ENCODE measurements at places on chromosomes 12 and 14.
A peak's percentile ranks its signal among the peaks of the same experiment; 100 is the strongest.

DNA sequence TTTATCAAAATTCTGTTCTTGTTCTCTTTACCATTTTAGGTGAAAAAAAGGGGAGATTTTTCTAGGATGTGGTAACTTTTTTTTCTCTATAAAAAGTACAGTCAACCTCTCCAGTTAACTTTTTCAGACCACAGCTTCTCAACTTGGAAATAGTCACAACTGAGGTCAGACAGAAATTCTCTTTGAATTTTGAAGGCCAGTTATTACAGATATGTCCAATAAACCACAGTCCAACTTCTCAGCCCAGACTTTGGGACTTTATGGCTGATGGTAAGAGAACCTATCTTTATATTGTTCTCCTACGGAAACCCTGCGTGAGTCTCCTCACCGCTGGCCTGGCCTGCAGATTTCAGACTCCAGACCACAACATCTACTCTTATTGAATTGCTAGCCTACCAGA, 176.7 kb downstream of the DACT1 start:
- no peak for DNase-seq

DNA sequence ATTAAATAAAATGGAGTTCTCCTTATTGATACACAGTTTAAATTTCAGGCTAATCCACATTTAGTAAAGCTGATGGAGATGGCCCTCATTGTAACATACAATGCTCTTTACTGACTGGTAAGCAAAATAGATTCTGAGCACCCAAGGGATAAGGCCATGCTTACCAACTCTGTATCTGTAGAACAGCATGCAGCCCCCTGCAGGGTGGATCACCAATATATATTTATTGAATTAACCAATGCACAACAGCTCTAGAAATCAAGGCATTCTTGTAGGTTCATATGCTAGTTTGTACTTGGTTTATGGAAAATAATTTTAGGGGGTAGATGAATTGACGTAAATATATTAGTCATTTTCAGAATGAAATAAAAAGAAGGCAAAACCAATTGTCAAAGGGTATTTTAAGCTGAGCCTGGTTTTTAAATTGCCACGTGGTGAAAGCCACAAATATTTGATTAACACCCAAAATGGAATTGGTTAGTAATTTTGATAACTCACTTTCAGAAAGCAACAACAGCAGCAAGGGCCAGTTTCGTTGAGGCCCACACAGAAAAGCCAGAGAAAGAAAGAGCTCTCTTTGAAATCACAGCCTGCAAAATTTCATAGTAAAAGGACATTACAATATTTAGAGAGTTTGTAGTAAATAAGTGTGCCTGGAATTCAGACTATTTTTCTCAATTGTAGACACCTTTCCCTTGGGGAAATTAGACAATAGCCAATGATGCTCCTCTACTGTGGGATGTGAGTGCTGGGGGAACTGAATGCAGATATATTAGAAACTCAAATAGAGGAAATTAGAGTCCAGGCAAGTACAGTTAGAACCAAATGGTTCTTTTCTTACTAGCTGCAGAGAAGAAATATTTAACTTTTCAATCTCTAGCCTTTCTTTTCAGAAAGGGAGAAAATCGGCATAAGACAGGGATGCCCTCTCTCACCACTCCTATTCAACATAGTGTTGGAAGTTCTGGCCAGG, 216.2 kb upstream of the ABCD2 start:
- DNase-seq, result no peak

GRCh38 chr14:32075672-32076277, 1.3 kb upstream of the ARHGAP5 start:
- DNase-seq, result no peak

DNA sequence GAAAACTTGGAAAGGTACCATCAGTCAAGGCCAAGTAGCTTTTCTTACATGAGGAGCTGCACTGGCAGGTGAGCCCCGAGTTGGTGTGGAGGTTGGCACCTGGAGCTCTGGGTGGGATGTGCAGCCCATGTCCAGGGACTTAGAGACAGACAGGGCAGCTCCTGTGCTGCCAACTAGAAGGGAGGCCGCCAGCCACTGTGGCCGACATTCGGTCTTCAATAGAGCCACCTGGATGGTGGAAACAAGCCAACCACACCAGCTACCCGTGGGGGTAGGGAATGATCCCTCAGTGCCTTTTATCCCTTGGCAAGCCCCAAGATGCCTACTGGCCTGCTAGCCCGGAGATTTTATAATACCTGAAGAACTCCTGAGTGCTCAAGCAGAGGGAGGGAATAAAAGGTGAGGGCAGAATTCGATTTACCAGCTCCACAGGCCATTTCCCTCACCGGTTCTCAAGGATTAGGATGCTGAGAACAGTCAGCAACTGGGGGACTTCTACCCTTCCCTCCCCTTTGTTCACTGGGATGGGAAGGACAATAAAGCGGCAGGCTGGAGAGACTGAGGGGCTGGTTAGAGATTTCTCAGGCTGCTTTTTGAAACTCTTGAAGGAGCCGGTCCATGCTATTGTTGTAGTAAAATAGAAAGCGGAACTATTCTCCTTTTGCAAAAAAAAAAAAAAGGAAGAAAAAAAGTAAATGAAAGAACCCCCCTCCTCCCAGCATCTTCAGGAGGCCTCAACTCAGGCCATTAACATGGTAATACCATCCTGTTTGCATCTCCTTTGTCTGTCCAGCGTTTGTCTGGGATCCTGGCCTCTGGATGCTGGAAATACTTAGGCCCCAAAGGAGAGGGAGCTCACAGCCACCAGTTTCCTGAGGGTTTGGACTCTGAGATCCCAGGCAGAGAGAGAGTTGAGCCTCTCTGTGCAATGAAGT, 321.6 kb downstream of the ZFP36L1 start:
- DNase-seq, result no peak

GRCh38 chr12:120290609-120291305, 946 bp downstream of the RNU4-2 start:
- no peak for DNase-seq

GRCh38 chr14:53331247-53331646, 178.1 kb upstream of the DDHD1 start:
- no peak for DNase-seq

GRCh38 chr12:69546693-69547438, 38.4 kb upstream of the CCT2 start:
- DNase-seq, result no peak

DNA sequence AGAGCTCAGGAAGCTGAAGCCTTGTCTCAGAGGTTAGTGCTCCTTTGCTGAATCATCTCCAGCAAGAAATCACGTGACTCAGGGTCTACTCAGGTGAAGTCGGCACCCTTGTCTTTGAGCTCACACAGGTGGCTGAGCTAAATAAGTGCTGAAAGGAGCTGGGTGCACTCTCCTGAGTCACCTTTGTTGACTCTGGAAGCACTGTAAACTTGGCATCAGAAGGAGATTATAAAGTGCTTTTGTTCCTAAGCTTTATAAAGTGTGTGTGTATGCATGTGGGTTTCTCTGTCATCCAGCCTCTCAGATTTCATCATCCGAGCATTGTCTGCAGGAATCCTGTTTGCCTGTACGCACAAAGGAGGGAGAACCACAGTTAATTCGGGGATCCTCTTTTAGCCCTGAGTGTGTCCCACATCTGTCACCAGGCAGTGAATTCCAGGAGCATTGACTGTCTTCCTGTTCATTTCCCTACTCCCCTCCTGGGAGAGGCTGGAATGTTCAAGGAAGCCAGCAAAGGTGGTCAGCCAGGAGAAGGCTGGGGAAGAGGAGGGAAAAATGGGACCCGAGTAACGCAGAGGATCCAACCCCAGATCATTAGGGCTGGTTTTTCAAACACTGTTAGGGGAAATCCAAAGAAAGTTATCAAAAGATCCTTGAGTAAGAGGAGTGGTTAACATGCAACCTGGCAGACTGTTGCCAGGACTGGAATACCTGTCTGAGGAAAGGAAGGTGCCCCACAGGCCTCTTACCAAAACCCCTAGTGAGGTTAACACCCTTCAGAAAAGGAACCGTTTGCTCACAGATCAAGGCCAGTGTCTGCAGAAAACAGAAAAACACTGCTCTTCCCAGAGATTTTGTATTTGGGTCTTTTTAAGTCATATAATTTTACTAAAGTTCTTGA, 157.5 kb upstream of the HIF1A start:
- no peak for DNase-seq

DNA sequence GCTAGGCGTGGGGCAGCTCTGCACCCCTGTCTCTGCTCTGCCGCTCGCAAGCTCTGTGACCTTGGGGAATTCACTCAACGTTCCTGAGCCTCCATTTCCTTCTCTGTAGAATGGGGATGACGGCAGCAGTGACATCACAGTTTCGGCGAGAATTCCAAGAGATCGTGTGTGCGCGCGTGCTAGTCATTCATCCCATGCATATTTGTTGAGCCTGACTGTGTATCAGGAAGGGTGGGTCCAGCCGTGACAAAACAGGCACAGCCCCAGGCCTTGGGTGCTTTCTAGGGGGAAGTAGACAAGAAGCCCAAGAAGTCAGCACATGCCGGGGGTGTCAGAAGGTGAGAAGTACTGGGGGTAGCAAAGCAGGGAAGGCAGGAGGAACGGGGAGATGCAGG, 145.6 kb upstream of the NCOR2 start:
- DNase-seq, result no peak

DNA sequence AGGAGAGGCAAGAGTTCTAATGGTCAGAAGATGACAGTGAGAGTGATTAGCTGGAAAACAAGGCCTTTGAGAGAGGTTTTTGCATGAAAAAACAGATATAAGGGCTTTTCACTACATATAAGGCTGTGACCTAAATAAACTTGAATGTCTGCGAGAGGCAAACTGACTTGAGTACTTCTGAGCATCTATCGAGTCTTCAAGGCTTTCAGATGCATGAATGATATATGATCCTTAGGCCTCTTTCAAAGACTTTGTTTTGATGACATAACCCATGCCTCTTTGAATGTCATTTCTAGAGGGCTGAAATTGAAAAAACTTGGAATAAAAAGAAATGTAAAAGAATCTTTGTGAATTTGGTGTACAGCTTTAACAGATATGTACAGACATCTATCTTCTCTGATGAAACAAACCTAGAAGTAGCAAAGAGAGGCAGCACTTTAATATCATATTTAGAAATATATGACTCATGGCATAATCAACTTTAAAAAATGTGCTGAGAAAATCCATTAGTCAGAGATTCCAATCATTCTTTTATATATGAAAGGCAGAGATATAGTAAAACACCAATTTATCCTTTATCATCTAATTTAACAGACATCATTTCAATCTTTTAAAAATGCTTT, 72.6 kb downstream of the PPM1H start:
- DNase-seq, result no peak

DNA sequence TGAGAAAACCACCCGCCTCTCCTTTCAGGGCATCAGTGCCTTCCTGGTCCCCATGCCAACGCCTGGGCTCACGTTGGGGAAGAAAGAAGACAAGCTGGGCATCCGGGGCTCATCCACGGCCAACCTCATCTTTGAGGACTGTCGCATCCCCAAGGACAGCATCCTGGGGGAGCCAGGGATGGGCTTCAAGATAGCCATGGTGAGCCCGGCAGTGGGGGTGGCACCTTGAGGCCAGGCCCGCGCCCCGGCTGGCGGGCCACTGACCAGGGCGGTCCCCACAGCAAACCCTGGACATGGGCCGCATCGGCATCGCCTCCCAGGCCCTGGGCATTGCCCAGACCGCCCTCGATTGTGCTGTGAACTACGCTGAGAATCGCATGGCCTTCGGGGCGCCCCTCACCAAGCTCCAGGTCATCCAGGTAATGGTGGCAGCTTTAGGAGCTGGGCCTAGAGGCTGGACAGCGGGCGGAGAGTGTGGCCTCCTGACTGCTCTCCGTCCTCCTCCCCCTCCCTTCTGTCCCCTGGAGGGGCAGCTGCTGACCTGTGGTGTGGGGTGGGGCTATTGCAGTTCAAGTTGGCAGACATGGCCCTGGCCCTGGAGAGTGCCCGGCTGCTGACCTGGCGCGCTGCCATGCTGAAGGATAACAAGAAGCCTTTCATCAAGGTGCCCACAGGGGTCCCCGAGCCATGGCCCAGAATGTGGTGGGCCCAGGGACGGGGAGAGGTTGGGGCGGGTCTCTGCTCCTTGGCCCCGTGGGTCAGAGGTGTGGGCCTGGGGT, 12.8 kb downstream of the ACADS start:
- DNase-seq, result no peak

- DNase-seq, result no peak
These were observed 95.4 kb upstream of the HIF1A start for GRCh38 chr14:61599942-61600341.

GRCh38 chr12:49496417-49497360, 42.1 kb upstream of the KCNH3 start:
- DNase-seq, result peak; percentile 3

GRCh38 chr12:125142601-125143000, 77.4 kb downstream of the AACS start:
- no peak for DNase-seq

GRCh38 chr12:54578778-54579177, 9.7 kb downstream of the PPP1R1A start:
- DNase-seq, result no peak

DNA sequence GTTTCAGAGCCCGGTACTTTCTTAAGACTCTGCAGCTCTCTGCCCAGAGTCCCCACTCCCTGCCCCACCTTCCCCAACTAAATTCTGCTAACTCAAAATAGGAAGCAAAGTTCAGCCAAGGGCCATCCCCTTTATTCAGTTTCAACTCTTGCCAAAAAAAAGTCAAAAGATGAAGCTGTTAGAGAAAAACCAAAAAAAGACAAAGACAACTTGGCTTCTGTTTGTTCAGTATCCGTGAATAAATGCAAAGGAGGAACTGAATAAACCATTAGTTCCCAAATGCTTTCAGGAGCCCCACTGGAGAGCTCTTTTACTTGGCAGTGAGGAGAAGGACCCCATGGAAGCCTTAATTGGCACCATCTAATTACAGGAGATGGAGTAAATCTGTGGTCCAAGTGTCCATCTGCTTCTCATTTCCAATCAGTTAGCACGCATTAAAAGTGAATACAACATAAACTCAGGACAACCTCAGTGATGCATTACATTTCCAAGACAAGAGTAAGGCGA, 155.4 kb upstream of the GZMB start:
- DNase-seq, result peak; percentile 42

Data from putamen (tissue), 1 donor.